Activated CD4-positive, alpha-beta T cell treated with anti-CD3 and anti-CD28 coated beads, Interleukin-2, amount 10 ng/mL, durations not matched to agents 24 days and 14 days (primary cell): ENCODE measurements at places on chromosomes 3 and 15. TPM values are rescaled to one million over a fixed set of nuclear protein-coding genes. Genes with fewer than 3 reads are reported as not detected.

DNA sequence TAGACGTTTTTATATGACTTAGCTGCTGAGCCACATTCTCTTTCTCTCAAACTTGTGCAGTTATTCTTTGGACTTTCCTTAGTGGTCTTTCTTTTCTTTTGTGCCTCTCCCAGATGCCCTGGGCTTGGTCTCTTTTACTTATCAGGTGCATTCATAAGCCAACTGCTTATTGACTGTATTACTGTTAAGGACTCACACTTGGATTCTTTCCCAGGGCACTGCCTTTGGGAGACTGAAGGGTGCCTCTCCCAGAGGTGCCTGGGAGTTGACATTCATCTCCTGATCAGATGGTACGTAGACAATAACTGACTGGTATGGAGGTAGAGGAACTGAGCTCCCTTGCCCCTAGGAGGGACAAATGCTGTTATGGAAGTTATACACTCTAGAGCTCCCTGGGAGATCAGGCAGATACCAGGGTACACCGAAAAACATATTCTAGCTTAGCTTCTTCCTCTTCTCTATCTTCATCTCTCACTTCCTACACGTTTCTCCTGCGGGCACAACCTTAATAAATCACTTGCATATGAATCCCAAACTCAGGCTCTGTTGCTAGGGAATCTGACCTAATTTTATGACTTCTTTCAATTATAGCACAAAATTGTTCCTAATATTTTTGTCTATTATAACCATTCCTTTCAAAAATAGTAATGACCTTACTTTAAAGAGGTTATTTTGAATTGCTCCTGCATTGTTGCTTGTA is 24.7 kb downstream of the PARP15 start:
- no peak for DNase-seq

DNA sequence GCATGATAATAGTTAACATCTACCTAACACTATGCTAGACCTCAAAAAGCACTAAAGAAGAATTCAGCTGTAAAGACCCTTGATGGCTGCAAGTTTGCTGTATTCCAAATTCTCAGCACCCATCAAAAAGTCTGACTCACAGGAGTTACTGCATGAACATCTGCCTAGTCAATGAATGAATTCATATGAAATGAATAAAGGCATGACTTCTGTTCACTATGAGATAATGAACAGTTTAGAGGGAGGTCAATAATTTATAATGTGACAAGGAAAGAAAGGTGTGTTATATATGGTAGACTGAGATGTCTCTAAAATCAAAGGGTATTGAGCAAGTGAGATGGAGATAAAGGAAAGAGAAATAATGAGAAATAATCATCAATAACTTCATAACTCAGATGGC is 508.2 kb upstream of the TGFBR2 start:
- DNase-seq = no peak

GRCh38 chr15:39709941-39710340 is 72.7 kb downstream of the FSIP1 start:
- no peak for DNase-seq

DNA sequence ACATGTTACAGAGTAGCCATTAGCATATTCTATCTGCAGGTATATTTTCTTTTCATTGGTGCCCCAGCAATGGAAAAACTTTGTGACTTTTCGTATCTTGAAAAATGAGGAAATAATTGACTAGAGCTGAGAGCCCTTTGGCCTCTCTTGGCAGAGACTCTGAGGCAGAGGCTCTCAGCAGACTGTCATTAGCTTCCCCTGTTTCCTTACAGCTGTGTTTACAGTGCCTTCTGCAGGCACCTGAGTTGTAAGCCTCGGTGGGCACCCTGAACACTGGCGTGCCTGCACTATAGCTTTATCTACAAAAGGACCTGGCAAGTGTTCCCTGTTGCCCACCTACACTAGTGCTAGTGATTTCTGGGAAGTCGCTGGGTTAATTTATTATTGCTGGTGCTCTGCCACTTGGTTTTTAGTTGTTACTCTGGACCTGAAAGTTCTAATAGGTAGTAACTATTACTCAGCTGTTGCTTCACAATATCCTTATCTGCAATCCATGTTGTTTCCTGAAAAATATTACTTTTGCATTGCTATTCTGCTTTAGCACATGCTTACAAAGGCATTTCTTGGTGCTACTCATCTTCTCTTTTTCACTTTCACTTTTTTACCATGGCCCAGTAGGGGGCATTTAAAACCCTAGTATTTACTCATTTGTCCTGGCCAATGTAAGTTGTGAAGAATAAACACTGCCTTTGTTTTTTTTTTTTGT is 7.8 kb upstream of the GPR171 start:
- DNase-seq = peak; percentile 75

DNA sequence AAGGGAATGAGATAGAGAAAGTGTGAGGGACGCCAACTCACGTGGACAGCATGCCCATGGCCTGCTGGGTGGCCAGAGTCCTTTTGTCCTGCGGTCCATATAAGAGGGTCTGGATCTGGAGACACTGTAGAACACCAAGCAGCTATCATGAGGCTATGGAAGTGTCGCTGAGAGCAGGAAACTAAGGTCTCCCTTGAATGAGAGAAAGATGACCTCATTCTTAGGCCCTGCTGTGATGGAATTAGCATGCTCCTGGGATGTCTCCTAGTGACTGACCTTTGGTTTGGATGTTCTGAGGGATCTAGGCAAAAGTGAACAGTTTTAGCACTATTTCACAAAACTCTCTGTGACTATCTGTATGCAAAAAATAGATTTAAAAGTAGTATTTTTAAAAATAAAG is 34.4 kb downstream of the SYNM start:
- DNase-seq = no peak

The ZNF710 gene
- 28.3 and 29.3 TPM in 2 replicates for total RNA-seq

The PRRT3 gene
- 11.8 and 13.5 TPM in 2 replicates for total RNA-seq

The GPR149 gene
- not detected in 2 replicates for total RNA-seq

The LRTM1 gene
- not detected in 2 replicates for total RNA-seq
